Activated CD4-positive, alpha-beta memory T cell treated with anti-CD3 and anti-CD28 coated beads, Interleukin-2, amount 10 ng/mL, durations not matched to agents 7 days and 5 days (primary cell): ENCODE measurements at places on chromosomes 5 and 9. TPM values are rescaled to one million over a fixed set of nuclear protein-coding genes. Genes with fewer than 3 reads are reported as not detected.
A peak's percentile ranks its signal among the peaks of the same experiment; 100 is the strongest.

DNA sequence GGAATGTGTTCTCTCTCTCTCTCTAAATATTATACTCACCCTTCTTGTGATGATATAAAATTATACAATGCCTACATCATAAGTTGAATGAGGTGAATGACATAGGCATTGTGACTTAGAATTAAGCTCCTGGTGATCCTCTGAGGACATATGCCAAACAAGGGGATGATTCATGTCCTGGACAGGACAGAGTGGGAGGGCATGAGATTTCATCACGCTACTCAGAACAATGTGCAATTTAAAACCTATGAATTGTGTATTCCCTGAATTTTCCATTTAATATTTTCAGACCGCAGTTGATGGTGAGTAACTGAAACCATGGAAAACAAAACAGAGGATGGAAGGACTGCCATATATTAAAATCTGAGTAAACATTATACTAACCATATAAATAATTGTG is 782.2 kb upstream of the NUDT12 start:
- no peak overlapping the region for H3K27ac ChIP-seq
- DNase-seq, result no peak
- H3K4me1 ChIP-seq, result no peaks in the 10 kb centered on the region
- no peaks in the 10 kb centered on the region for H3K27me3 ChIP-seq
- no peak overlapping the region for H3K4me3 ChIP-seq

- H3K4me3 ChIP-seq, result no peak overlapping the region
- no peaks in the 10 kb centered on the region for H3K36me3 ChIP-seq
- H3K27me3 ChIP-seq, result no peaks in the 10 kb centered on the region
- no peak overlapping the region for H3K27ac ChIP-seq
- DNase-seq, result no peak
- H3K4me1 ChIP-seq, result peaks cover 8% of the 10 kb centered on the region
These were observed 37.0 kb downstream of the NR6A1 start for GRCh38 chr9:124733964-124734740.

DNA sequence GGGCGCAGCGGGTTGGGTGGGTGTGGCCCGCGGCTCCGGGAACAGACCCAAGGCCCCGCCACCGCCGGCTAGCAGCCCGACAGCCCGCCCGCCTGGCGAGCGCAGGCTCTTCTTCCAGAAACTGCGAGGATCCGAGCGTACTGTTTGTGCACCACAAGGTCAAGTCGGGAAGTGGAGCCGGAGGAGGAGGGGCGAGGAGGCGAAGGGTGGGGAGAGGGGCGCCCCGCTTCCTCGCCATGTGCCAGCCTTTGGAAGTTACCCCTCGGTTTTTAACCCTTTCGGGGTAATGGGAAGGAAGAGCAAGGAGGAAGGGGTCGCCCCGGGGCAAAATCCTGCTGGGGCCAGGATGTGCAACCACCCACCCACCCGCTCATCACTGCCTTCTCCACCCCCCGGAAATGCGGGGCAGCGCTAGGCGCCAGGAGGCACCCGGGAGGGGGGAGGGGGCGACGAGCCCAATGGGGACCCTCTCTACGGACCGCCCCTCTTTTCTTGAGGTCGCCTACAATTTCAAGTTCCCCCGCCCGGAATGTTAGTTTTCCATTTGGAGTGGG is 1.1 kb upstream of the JADE2 start:
- H3K36me3 ChIP-seq, result no peaks in the 10 kb centered on the region
- peaks cover 16% of the 10 kb centered on the region for H3K27me3 ChIP-seq
- H3K4me3 ChIP-seq, result peak overlapping the region; percentile 93
- peak; percentile 68 for DNase-seq
- H3K27ac ChIP-seq, result peak overlapping the region; percentile 88
- H3K4me1 ChIP-seq, result peaks cover 23% of the 10 kb centered on the region

DNA sequence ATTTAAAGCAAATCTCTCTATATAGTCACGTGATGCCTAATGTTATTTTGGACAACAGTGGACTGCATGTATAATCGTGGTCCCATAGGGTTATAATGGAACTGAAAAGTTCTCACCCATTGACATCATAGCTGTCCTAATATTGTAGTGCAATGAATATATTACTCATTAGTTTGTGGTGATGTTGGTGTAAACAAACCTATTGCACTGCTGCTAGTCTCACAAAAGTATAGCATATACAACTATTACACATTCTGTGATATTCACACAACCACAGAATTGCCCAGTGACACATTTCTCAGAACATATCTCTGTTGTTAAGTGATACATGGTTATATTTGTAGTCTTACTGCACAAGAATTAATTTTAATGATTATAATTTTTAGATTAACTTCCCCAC is 37.7 kb downstream of the IPO11 start:
- H3K27ac ChIP-seq, result no peak overlapping the region
- DNase-seq, result no peak
- peaks cover 4% of the 10 kb centered on the region for H3K36me3 ChIP-seq
- no peaks in the 10 kb centered on the region for H3K4me1 ChIP-seq
- no peaks in the 10 kb centered on the region for H3K27me3 ChIP-seq

DNA sequence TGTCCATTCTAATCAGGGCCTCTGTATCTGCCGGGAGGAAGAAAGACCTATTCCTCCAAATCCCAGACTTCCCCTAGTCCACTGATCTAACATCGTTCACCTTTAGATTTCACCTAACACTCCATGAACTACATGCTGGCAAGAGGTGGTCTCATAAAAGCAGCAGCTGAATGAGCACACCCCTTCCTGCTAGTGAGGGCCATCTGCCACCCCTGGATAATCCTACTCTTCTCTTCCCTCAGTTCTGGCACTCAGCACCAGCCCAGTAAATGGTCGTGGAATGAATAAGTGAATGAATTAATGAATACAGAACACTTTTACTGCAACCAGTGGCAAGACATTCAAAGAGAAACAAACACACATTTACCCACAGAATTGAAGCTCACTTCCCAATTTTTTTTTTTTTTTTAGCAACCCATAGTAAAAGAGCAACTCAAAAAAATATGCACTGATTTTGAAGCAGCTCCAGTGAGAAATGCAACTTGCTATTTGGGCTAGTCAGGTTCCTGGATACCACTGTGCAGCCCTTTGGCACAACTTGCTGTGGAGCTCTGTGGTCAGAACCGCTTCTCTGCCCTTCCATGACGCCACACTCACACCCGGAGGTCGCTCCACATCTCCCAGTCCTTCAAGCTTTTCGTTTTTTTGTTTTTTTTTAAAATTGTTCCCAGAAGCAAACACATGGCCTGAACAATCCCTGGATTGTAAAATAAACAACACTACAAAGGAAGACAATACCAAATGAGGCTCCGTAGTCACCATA is 6.2 kb downstream of the RNF183 start:
- peaks cover 12% of the 10 kb centered on the region for H3K36me3 ChIP-seq
- peaks cover 4% of the 10 kb centered on the region for H3K4me1 ChIP-seq
- H3K27me3 ChIP-seq, result peaks cover 15% of the 10 kb centered on the region
- H3K27ac ChIP-seq, result no peak overlapping the region
- H3K4me3 ChIP-seq, result no peak overlapping the region
- no peak for DNase-seq

- peaks cover 2% of the 10 kb centered on the region for H3K36me3 ChIP-seq
- H3K27me3 ChIP-seq, result peaks cover 3% of the 10 kb centered on the region
- peak overlapping the region; percentile 73 for H3K4me3 ChIP-seq
- peak overlapping the region; percentile 42 for H3K27ac ChIP-seq
- H3K4me1 ChIP-seq, result peaks cover 43% of the 10 kb centered on the region
These were observed 1.3 kb downstream of the CD72 start for GRCh38 chr9:35616681-35617459.

DNA sequence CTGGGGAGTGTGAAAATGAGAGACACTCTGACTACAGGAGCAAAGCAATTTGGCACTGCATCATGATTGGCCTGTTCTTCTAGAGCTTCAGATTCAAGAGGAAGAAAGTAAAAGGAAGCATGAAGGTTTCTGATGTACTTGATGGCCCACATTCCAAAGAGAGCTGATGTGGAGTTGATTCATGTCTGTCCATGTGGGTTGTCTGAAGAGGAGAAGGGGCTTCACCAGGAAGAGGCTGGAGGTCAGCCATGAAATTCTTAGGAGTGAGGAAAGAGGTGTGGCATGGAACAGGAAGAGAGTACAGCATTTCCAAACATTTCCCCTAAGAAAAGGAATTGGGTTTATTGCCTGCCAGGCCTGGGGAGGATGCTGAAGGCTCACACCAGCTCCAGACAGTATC is 70.7 kb downstream of the PTCD2 start:
- DNase-seq, result no peak
- H3K27ac ChIP-seq, result no peak overlapping the region

- H3K4me3 ChIP-seq, result no peak overlapping the region
- H3K4me1 ChIP-seq, result peaks cover 16% of the 10 kb centered on the region
- no peak for DNase-seq
- no peaks in the 10 kb centered on the region for H3K27me3 ChIP-seq
- no peak overlapping the region for H3K27ac ChIP-seq
- H3K36me3 ChIP-seq, result peaks cover 71% of the 10 kb centered on the region
These were observed 51.0 kb downstream of the OTULIN start for GRCh38 chr5:14715481-14715880.

DNA sequence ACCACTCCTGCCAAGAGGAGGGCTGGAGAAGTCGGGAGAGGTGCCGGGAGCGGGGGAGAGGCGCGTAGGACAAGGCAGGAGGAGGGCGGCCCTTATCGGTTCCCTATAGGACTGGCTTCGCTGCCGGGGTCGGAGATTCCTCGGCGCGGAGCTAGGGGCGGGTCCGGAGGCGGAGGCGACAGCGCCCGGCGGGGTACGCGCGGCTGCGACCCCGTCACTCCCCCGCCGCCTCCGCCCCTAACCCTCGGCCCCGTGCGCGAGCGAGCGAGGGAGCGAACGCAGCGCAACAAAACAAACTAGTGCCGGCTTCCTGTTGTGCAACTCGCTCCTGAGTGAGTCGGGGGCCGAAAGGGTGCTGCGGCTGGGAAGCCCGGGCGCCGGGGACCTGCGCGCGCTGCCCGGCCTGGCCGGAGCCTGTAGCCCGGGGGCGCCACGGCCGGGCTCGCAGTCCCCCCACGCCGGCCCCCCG is 2.0 kb downstream of the GLIS3 start:
- peak overlapping the region; percentile 69 for H3K27ac ChIP-seq
- H3K27me3 ChIP-seq, result peaks cover 74% of the 10 kb centered on the region
- no peaks in the 10 kb centered on the region for H3K36me3 ChIP-seq
- H3K4me3 ChIP-seq, result peak overlapping the region; percentile 87
- peaks cover 15% of the 10 kb centered on the region for H3K4me1 ChIP-seq

- H3K4me1 ChIP-seq, result no peaks in the 10 kb centered on the region
- H3K27ac ChIP-seq, result no peak overlapping the region
- no peaks in the 10 kb centered on the region for H3K36me3 ChIP-seq
- no peak overlapping the region for H3K4me3 ChIP-seq
- no peaks in the 10 kb centered on the region for H3K27me3 ChIP-seq
These were observed 150.5 kb downstream of the TLE1 start for GRCh38 chr9:81538890-81539289.

- DNase-seq, result no peak
- H3K4me3 ChIP-seq, result no peak overlapping the region
- no peaks in the 10 kb centered on the region for H3K36me3 ChIP-seq
- H3K4me1 ChIP-seq, result peaks cover 3% of the 10 kb centered on the region
These were observed 22.5 kb downstream of the ACOT12 start for GRCh38 chr5:81371354-81371876.

DNA sequence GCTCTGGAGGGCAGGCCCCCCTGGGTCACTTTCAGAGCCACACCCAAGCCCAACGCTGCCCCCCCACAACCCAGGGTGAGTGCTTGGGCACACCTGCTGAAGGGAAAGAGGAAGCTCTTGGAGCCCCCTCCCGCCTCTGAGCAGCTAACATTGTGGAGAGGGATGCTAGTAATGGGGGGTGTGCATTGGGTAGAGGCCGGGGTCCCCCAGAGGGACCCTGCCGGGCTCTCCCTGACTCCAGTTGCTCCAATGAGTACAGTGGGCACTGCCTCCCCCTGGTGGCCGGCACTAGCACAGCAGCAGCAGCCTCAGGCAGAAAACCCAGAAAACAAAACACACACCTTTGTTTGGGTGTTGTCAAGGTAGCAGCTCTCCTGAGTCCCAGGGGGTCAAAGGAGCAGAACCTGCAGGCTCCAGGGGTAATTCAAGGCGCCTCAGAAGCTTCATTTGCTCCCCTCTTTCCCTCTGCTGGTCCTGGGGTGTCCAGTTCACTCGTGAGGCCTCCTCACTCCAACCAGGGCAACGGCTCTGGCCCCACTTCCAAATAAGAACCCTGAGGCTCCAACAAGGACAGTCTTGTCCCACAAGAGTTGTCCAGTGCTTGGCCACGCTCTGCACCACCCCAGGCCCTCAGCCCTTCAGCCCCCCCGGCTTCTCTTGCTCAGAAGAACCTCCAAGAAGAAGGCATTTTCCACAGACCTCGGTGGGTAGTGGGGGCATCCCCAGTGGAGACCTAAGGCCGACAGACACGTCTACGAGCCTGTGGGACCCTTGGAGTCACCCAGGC is 16.1 kb downstream of the GBGT1 start:
- peaks cover 12% of the 10 kb centered on the region for H3K36me3 ChIP-seq
- H3K4me1 ChIP-seq, result peaks cover 54% of the 10 kb centered on the region
- H3K27me3 ChIP-seq, result no peaks in the 10 kb centered on the region
- peak overlapping the region; percentile 89 for H3K27ac ChIP-seq
- DNase-seq, result peak; percentile 87

DNA sequence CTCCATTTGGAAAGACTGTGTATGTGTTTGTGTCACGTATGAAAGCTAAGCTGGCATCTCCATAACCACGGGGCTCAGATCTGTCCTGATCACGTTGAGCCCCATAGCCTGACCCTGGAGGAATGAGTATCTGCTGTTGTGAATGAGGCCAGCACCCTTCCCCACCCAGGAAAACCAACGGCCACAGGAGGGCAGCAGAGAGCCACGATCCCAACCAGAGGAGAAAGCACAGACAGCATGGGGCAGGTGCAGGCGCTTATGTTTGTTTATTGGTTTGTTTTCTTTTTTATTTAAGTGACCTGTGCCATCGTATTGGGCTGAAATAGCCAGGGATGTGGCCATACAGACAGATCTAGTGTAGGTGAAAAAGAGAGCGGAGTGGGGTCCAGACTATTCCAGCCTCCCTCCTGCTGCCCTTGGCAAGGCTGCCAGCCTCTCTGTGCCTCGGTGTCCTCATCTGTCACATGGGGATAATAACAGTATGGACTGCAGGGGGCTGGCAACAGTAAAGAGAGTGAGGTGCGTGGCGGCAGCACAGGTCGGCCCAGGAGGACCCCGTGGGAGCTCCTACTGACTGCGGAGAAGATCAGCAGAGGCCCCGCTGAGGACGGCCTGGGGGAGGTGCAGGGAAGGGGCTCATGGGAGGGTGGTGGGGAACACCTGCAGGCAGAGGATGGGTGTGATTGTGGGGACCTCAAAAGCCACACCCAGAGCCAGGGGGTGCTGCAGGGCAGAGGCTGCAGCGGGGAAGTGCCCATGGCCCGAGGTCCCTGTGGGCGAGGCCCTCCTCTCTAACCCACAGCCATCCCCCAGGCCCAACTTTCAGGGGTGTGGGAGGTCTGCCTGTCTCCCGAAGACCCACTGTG is 12.1 kb downstream of the OR2V2 start:
- peak overlapping the region; percentile 79 for H3K27ac ChIP-seq
- peaks cover 45% of the 10 kb centered on the region for H3K4me1 ChIP-seq
- peaks cover 16% of the 10 kb centered on the region for H3K27me3 ChIP-seq

- no peaks in the 10 kb centered on the region for H3K27me3 ChIP-seq
- DNase-seq, result no peak
- H3K36me3 ChIP-seq, result peaks cover 15% of the 10 kb centered on the region
- H3K27ac ChIP-seq, result no peak overlapping the region
- H3K4me1 ChIP-seq, result peaks cover 12% of the 10 kb centered on the region
- no peak overlapping the region for H3K4me3 ChIP-seq
These were observed 48.3 kb downstream of the EHMT1 start for GRCh38 chr9:137666955-137667670.

The GPR151 gene
- not detected for total RNA-seq

The FCN1 gene
- not detected for total RNA-seq

The HAVCR1 gene
- 3.7 TPM for total RNA-seq

The ELOVL7 gene
- total RNA-seq, result 0.71 TPM

The SPOCK1 gene
- 0.73 TPM for total RNA-seq

The PROB1 gene
- 5.5 TPM for total RNA-seq
